ENCODE measurements at places on chromosomes 3 and 15. TPM values are rescaled to one million over a fixed set of nuclear protein-coding genes. Genes with fewer than 3 reads are reported as not detected.

The IREB2 gene
- total RNA-seq = 42.6 TPM

The SPSB4 gene
- 0.13 TPM for total RNA-seq

The ZNF501 gene
- total RNA-seq = not detected

The ADAMTS9 gene
- total RNA-seq = 0.55 TPM

The TMEM207 gene
- total RNA-seq = not detected

The TTC23 gene
- total RNA-seq = 11.2 TPM

The MYEF2 gene
- 17.3 TPM for total RNA-seq

The ALPK3 gene
- 0.28 TPM for total RNA-seq

The FBXO40 gene
- total RNA-seq = not detected

The ENTPD3 gene
- not detected for total RNA-seq

The ZNF35 gene
- 6.0 TPM for total RNA-seq

The SPG11 gene
- 9.5 TPM for total RNA-seq

The PLA2G4D gene
- not detected for total RNA-seq

The NIT2 gene
- 75.0 TPM for total RNA-seq

The SEMA3G gene
- total RNA-seq = 0.04 TPM

The GOLGA6B gene
- total RNA-seq = 0.09 TPM

The CHRNA3 gene
- 0.29 TPM for total RNA-seq

The IL5RA gene
- total RNA-seq = not detected

The PLXNA1 gene
- total RNA-seq = 27.0 TPM

The ERICH6 gene
- total RNA-seq = 0.07 TPM

The CAMK2N2 gene
- 1.1 TPM for total RNA-seq

The PRTG gene
- total RNA-seq = 12.5 TPM

The SNAP23 gene
- 21.4 TPM for total RNA-seq

The TRH gene
- not detected for total RNA-seq

The CTXN2 gene
- total RNA-seq = 0.02 TPM

The AGBL1 gene
- total RNA-seq = not detected

The MED12L gene
- 0.66 TPM for total RNA-seq

The SHC4 gene
- total RNA-seq = 1.1 TPM

The PLCD1 gene
- 2.6 TPM for total RNA-seq

The CPLX3 gene
- total RNA-seq = not detected

The EMC7 gene
- total RNA-seq = 139 TPM

The GOLGA8J gene
- total RNA-seq = not detected

The DNAH12 gene
- 0.12 TPM for total RNA-seq

The ESYT3 gene
- total RNA-seq = 0.93 TPM

The GPR27 gene
- 4.0 TPM for total RNA-seq

The RPUSD3 gene
- total RNA-seq = 46.8 TPM

The SCAANT1 gene
- not detected for total RNA-seq

Data from A549 treated with DMSO at 1 μM for 4 hours (cell line).